ENCODE measurements at places on chromosomes 2 and 18.

DNA sequence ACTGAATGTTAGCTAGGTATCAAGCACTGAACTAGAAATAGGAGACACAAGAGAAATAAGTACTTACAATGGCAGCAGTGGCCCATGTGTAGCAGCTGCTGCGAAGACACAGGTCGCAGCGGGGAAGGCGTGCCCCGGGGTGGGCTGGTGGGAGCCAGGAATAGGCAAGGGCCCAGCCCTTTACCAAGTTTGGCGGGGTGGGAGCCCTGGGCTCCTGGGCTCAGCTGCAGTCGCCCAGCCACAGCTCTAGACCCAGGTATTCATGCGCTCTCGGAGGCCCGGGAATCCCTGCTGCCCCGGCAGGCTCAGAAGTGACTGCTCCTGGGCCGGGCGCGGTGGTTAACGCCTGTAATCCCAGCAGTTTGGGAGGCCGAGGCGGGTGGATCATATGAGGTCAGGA, 1287.3 kb downstream of the CNTNAP5 start:
- H3K36me3 ChIP-seq: no peaks in the 10 kb centered on the region
- no peak overlapping the region for H3K27ac ChIP-seq
- no peak for DNase-seq
- no peaks in the 10 kb centered on the region for H3K4me1 ChIP-seq
- H3K4me3 ChIP-seq: no peak overlapping the region

DNA sequence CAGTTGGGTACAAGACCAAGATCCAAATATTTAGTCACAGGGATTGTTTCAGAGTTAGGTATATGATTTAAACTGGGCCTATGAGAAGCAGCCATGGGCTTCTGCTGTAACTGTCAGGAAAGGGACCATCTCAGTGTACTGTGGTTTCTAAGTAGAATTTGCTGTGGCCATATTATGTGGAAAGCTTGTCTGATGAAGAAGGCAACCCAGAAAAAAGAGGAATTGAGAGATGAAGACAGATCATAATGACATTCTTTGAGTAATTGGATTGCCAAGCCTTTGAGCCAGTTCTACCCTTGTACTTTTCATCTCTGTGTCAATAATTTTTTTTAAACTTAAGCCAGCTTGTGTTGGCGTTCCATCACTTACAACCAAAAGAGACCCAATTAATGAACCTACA, 259.6 kb downstream of the NUP35 start:
- no peak overlapping the region for H3K4me3 ChIP-seq
- no peak for DNase-seq
- H3K27ac ChIP-seq: no peak overlapping the region
- H3K4me1 ChIP-seq: no peaks in the 10 kb centered on the region

GRCh38 chr2:40690525-40690924, 238.6 kb upstream of the SLC8A1 start:
- no peak for DNase-seq
- no peaks in the 10 kb centered on the region for H3K36me3 ChIP-seq
- no peak overlapping the region for H3K4me3 ChIP-seq
- no peak overlapping the region for H3K27ac ChIP-seq
- H3K4me1 ChIP-seq: no peaks in the 10 kb centered on the region

- H3K36me3 ChIP-seq: no peaks in the 10 kb centered on the region
- H3K27ac ChIP-seq: no peak overlapping the region
- no peaks in the 10 kb centered on the region for H3K27me3 ChIP-seq
- no peak overlapping the region for H3K4me3 ChIP-seq
- H3K4me1 ChIP-seq: no peaks in the 10 kb centered on the region
Measured at GRCh38 chr2:50379351-50379750, 652.6 kb downstream of the NRXN1 start.

DNA sequence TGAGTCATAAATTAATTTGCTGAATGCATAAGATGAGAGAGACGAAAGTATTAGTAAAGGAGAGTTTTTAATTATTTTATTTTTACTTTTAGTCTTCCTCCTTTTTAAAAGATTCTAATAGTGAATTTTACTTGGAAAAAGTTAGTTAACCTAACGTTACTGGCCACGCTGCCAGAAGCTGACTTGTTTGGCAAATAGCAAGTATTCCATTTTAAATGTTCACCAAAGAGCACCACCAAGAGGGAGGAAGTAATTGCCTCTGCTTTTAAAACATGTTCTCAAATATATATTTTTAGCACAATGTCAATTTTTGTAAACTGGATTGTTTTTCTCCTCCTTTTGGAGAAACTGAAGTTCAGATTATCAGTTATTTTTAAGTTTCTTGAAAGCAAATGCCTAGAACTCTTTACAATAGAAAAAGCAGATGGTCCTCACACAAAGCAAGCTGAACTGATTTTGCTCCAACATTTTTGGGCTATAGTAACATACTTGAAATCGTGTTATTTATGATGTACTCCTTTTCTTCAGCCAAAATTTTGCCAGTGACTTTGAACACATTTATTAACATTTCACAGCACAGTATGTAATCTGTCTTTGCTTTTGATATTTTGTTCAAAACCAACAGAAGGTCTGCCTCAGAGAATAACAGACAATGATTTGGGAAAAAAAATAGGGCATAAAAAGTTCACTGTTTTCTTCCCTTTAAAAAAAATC, 1311.0 kb upstream of the FAM98A start:
- no peak overlapping the region for H3K4me3 ChIP-seq
- H3K36me3 ChIP-seq: no peaks in the 10 kb centered on the region
- no peak for DNase-seq

GRCh38 chr18:51531501-51531900, 334.0 kb upstream of the MEX3C start:
- H3K36me3 ChIP-seq: no peaks in the 10 kb centered on the region
- no peak overlapping the region for H3K27ac ChIP-seq
- no peak for DNase-seq
- H3K4me3 ChIP-seq: no peak overlapping the region

DNA sequence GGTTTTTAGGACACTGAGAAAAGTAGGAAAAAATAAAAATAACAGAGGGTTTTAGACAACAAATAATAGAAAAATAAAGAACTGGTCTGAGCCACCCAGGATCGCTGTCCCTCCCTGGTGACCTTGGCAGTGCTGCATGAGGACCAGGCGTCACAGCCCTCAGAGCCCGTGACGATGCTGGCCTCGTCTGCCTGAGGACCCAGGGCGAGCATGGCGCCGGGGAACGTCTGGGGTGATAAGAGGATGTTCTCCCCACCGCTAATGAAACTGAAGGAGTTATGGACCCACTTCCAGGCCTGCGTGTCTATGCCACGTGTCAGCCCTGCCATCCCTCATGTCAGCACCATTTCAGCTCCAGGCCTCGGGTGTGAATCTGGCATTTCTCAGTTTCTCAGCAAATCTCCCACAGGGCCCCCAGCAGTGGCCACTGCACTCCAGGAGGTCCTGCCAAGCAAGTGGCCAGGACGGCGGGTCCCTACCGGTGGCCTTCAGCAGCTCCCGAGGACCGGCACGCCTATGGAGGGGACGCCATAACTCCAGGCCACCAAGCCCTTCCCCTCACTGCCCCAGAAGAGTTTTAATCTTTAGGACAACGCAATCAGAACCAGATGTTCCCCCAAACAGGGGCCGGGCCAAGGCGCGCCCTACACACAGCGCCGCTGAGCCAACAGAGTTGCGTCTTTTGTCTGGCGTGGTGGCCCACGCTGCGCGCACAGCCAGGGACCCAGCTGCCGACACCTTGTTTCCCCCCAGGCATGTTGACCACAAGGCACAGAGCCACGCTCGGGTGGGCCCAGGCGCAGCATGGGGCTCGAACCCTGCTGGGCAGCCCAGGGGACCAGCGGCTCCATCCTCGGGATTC, 179.7 kb downstream of the TWIST2 start:
- no peak for DNase-seq
- H3K36me3 ChIP-seq: no peaks in the 10 kb centered on the region
- H3K4me1 ChIP-seq: no peaks in the 10 kb centered on the region
- no peak overlapping the region for H3K27ac ChIP-seq

GRCh38 chr18:22434973-22435608, 17.4 kb upstream of the CTAGE1 start:
- no peaks in the 10 kb centered on the region for H3K36me3 ChIP-seq
- H3K4me1 ChIP-seq: no peaks in the 10 kb centered on the region
- no peak overlapping the region for H3K27ac ChIP-seq

DNA sequence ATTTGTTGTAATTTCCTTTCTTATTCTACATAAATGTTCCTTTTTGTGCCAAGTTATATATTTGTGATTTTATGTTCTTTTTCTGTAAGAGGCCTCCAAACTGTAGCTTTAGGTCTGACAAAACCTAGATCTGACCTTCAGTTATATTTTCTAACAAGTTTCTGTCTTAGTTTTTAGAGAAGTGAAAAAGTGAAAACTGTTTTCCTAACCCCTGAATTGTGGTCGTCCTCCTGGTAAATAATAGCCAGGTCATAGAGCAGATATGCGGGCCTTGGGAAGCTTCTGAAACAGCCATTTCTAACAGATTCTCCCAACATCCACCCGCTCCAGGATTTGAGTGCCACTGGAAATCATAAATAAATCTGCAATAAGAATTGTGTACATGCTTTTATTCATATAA, 398.4 kb upstream of the CWC22 start:
- DNase-seq: no peak
- no peaks in the 10 kb centered on the region for H3K27me3 ChIP-seq
- no peaks in the 10 kb centered on the region for H3K4me1 ChIP-seq
- no peak overlapping the region for H3K27ac ChIP-seq

- H3K27me3 ChIP-seq: no peaks in the 10 kb centered on the region
- no peak overlapping the region for H3K4me3 ChIP-seq
Measured at GRCh38 chr18:10928772-10929373, 220.5 kb downstream of the PIEZO2 start.

DNA sequence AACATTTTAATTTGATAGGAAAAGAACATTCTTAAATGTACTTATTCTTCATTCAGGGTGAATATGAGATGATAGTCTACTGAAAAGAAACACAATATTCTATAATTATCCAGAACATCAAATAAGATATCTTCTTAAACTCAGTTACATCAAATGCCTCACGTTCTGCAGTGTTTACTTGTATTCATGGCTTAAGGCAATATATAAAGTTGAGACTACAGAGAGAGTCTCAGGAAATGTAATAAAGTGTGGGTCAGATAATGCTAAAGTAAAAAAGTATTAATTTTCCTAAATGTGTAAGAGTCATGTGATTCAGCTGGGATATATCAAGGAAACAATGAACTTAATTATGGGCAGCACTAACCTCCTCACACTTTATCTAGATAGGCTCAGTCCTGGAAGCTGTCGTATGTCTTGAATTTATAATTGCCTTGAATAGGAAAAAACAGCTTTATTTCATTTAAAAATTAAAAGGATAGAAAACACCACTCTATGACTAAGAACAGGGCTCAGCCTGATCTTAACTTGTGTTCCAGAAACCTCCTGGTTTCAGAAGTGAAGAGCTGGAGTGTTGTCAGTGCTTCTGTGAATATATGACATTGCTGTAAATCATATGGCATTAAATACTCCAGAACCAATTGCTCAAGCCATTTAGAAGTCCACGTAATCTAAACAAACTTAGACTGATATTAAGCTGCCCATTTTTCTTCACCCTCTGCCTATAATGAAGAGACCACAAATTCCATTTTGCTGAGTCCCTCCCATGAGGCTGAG, 240.2 kb downstream of the FSIP2 start:
- H3K27ac ChIP-seq: no peak overlapping the region
- H3K4me3 ChIP-seq: no peak overlapping the region
- H3K36me3 ChIP-seq: no peaks in the 10 kb centered on the region
- H3K4me1 ChIP-seq: no peaks in the 10 kb centered on the region

DNA sequence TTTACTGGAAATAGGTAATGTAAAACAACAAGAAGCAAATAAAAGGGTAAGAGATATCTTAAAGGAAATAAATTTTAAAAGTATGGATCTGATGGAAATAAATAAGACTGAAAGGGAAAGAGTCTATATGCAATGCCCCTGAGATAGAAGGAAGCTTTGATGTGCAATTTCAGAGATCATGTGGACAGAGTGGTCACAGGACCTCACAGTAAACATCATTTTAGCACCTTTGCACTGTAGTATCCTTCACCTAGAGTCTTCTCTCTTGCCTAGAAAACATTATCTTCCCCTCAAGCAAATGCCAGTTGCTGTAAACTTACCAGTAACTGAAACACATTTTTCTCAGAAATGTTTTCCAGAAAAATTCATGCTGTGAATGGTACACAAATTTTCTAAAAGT, 1621.3 kb upstream of the TMEFF2 start:
- H3K27me3 ChIP-seq: no peaks in the 10 kb centered on the region
- H3K4me1 ChIP-seq: no peaks in the 10 kb centered on the region
- H3K4me3 ChIP-seq: no peak overlapping the region
- DNase-seq: no peak
- H3K27ac ChIP-seq: no peak overlapping the region

GRCh38 chr2:160628811-160629210, 135.2 kb upstream of the RBMS1 start:
- no peak overlapping the region for H3K4me3 ChIP-seq
- no peaks in the 10 kb centered on the region for H3K36me3 ChIP-seq
- no peaks in the 10 kb centered on the region for H3K27me3 ChIP-seq
- no peak overlapping the region for H3K27ac ChIP-seq
- no peaks in the 10 kb centered on the region for H3K4me1 ChIP-seq
- DNase-seq: no peak

DNA sequence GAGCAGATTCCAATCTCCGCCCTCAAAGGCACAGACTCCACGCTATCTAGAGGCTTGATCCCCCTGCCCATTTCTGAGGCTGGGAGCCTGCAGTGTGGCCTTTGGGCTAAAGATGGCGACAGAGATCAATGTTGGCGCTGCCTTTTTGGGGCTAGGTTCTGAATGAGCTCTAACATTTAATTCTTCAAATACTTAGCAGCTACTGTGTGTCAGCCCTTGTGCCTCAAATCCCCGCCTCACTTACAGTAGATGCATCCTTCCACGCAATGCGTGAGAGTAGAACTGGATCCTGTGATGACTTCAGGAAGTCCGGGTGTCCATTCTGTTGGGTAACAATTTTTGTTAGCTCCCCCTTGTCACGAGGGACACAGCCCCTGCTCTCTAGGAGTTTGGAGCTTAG, 12.4 kb downstream of the IL1F10 start:
- H3K36me3 ChIP-seq: no peaks in the 10 kb centered on the region
- H3K27me3 ChIP-seq: peaks cover 8% of the 10 kb centered on the region
- H3K27ac ChIP-seq: no peak overlapping the region
- peaks cover 19% of the 10 kb centered on the region for H3K4me1 ChIP-seq
- no peak overlapping the region for H3K4me3 ChIP-seq
- peak; percentile 61 for DNase-seq

DNA sequence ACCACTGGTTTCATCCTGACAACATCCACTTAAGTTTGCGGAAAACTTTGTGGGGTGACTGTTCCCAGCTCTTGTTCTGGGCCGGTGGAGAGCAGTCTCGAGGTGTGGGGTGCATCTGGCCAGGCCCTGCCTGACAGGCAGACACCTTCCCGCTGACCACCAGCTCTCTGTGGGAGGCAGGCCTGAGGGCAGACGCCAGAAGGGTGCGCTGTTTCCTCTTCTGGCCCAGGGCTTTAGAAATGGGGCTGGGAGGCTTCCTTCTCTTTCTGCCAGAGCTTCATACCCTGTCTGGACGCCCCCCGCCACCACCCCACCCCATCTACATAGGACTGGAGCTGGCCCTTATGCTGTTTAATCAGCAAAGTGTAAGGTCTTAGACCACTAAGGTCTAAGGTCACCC, 263.8 kb downstream of the LOXHD1 start:
- H3K36me3 ChIP-seq: no peaks in the 10 kb centered on the region
- H3K4me3 ChIP-seq: no peak overlapping the region
- peaks cover 16% of the 10 kb centered on the region for H3K4me1 ChIP-seq
- H3K27me3 ChIP-seq: no peaks in the 10 kb centered on the region
- H3K27ac ChIP-seq: no peak overlapping the region
- no peak for DNase-seq

GRCh38 chr18:48135436-48135966, 205.0 kb upstream of the SMAD2 start:
- H3K4me1 ChIP-seq: peaks cover 6% of the 10 kb centered on the region
- H3K36me3 ChIP-seq: no peaks in the 10 kb centered on the region
- peaks cover 67% of the 10 kb centered on the region for H3K27me3 ChIP-seq
- no peak overlapping the region for H3K4me3 ChIP-seq
- no peak overlapping the region for H3K27ac ChIP-seq
- no peak for DNase-seq
